Fibroblast of skin of right biceps (primary cell): ENCODE measurements at places on chromosomes 3 and 15.

DNA sequence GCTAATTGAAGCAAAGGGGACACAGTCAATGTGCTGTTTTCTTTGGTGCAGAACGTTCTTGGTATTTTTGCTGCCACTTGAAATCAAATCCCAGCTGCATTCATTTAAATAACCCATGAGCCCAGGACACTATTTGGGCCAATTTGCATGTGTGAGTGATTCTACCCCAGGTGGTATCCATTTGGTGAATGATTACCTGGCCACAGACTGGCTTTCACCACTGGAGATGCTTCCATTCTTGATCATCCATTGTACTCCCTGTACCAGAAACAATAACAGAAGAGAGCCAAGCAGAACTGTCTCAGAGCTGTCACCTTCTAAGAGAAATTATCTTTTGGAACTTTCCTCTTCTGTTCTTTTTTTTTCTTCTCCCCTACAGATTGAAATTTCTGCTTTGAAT, 139.7 kb upstream of the RARB start:
- no peak for DNase-seq

DNA sequence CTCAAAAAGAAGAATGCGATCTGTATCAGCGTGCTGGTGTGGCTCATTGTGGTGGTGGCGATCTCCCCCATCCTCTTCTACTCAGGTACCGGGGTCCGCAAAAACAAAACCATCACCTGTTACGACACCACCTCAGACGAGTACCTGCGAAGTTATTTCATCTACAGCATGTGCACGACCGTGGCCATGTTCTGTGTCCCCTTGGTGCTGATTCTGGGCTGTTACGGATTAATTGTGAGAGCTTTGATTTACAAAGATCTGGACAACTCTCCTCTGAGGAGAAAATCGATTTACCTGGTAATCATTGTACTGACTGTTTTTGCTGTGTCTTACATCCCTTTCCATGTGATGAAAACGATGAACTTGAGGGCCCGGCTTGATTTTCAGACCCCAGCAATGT, 1.3 kb downstream of the P2RY1 start:
- DNase-seq: no peak

DNA sequence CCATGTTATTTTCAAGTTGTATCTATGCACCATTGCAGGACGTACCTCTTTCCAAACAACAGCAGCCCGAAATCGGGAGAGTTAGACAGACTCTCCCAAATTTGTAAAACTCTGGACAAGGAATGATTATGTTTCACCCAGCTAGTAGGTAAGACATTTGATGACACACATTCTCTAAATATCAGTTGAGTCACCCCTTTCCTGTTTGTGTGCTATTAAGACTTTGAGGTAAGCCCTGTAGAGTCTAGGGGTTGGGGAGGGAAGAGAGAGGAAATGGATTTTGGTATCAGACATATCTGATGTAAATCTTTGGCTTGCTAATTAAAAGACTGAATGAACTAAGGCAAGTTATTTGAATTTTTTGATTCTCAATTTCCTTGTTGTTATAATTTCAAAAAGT, 999.0 kb downstream of the TUSC7 start:
- DNase-seq: peak; percentile 61

- DNase-seq: peak; percentile 61
Observed at GRCh38 chr3:136366289-136366688, 116.1 kb downstream of the PCCB start.

- no peak for DNase-seq
Observed at GRCh38 chr15:34953851-34954250, 15.7 kb downstream of the AQR start.

DNA sequence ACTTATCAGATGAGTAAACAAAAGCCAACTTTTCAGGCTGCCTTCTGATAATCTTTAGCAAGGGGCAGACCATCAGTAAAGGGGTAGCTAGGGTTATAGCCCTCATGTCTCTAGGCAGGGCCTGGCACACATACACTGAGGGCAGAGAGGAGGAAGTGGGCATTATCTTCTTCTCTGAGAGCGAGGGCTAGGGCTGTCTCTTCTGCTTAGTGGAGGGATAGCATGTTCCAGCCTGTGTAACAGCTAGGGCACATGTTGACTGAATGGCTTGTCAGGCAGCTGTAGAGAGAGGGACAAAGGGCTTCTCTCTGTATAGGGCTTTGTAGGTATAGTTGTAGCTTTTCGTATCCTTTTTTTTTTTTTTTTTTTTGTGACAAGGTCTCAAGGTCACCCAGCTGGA, 17.8 kb downstream of the CRTC3 start:
- no peak for DNase-seq

- no peak for DNase-seq
Observed at GRCh38 chr3:76324101-76324500, 538.8 kb upstream of the ZNF717 start.

GRCh38 chr3:7146529-7146928, 285.6 kb downstream of the GRM7 start:
- DNase-seq: no peak

DNA sequence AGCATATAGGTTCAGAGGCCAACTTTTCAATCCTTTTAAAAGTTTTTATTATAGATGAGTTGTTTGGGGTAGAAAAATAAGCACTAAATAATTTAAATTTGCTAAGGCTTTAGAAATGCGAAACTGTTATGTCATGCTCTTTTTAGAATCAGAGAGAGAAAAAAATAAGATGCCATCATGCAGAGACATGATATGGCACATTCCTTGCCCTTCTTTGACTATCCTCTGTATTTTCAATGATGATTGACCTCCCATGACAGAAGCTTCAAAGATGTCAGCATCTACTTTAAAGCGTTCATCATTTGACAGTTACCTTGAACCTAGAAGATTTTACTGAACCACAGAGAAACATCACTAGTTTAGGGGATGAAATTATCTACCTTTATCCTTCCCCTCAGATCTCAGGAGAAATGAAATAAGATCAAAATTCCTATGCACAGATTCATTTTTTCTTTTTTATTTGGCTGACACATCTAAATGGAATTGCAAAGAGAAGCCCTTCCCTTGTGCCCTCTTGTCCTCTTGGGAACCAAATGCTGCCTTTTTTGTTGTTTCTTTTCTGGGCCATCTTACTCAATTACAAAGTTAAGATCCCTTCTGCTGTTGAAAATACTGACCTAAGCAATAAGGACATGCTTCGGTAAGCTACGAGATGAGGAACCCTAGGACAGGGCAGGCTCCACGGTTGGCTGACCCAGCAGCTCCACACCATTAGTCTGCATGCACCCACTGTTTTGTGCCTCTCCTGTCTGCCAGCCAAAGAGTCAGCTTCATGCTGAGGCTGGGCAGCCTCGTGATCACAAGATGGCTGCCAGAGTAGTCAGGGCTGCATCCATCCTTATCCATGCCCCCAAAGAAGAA, 289.7 kb upstream of the TPM1 start:
- DNase-seq: peak; percentile 56

DNA sequence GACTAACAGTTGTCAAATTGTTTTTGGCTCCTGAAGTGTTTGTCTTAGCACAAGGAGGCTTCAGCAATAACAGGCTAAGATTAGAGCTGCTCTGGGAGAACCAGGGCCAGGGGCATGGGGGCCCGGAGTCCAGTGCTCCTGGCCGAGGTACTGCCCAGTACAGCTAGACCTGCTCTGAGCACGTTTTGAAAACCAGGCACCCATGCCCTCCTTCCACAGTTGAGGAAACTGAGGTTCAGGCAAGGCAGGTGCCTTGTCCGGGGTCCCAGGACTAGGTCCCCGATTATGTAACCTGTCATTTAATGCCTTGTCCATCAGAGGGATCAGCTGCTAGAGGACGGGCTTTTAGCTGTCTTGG, 19.2 kb downstream of the KBTBD13 start:
- no peak for DNase-seq

DNA sequence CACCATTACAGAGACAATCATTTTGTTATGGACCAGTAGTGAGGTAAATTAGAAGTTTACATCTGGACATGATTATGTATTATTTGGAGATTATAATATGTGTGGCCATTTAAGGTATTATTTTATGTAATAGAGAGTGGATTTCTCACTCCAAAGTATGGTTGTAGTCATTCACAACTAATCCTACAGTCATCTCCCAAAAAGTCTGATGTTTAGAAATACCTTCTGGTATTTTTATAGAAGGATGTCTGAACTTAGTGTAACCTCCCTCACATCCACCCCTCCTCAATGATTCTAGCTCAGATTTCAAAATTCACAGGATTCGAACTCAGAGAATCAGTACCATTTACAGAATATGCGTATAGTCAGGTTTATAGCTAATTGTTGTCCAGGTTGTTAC, 346.6 kb upstream of the MEIS2 start:
- peak; percentile 62 for DNase-seq

- DNase-seq: no peak
Observed at GRCh38 chr3:150317469-150317868, 90.6 kb upstream of the TSC22D2 start.

GRCh38 chr15:40893019-40893670, 1.1 kb upstream of the VPS18 start:
- DNase-seq: no peak

DNA sequence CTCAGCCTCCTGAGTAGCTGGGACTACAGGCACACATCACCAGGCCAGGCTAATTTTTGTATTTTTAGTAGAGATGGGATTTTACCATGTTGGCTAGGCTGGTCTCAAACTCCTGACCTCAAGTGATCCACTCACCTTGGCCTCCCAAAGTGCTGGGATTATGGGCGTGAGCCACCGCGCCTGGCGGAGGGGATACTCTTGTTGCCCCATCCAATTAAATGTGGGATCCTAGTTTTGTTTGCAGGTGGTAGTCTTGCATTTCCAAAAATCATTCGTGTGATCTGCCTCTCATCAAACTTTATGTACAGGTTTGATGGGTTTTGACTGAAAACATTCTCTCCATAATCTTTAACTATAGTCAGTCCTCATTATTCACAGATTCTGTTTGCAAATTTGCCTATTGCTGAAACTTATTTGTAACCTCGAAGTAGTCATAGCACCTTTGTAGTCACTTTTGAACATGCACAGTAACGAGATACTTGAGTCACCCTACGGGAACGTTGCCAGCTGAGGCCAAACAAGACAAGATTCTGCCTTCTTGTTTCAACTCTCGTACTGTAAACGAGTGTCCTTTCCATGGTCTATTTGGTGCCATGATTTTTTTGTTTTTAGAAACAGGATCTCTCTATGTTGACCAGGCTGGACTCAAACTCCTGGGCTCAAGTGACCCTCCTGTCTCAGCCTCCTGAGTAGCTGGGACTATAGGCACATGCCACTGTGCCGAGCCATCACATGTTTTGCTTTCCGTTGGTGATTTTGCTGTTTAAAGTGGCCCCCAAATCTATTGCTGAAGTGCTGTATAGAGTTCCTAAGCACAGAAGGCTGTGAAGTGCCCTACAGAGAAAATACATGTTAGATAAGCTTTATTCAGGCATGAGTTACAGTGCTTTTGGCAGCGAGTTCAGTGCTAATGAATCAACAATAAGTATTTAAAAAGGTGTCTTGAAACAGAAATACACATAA, 8.1 kb upstream of the MAPK6 start:
- peak; percentile 86 for DNase-seq

GRCh38 chr15:22224241-22224671, 143.9 kb downstream of the OR4M2 start:
- DNase-seq: no peak

GRCh38 chr3:30693470-30694120, 87.2 kb downstream of the TGFBR2 start:
- peak; percentile 74 for DNase-seq

DNA sequence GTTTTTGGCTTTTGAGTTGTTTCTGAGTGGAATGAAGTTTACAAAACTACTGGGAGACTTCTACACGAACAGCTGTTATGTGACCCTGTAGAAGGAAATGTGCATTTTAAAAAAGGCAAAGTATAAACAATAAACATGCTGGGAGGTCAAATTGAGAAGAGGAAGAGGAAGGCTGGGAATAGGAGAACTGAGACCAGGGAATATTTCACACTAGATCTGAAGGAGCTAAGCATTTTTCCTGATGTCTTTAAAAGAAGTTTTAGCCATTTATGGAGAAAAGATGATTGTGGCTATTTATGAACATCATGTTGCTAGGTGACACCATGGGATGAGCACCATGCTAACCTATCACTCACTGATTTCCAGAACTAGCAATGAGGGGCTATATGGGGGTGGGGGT, 76.3 kb upstream of the FAM98B start:
- DNase-seq: no peak

DNA sequence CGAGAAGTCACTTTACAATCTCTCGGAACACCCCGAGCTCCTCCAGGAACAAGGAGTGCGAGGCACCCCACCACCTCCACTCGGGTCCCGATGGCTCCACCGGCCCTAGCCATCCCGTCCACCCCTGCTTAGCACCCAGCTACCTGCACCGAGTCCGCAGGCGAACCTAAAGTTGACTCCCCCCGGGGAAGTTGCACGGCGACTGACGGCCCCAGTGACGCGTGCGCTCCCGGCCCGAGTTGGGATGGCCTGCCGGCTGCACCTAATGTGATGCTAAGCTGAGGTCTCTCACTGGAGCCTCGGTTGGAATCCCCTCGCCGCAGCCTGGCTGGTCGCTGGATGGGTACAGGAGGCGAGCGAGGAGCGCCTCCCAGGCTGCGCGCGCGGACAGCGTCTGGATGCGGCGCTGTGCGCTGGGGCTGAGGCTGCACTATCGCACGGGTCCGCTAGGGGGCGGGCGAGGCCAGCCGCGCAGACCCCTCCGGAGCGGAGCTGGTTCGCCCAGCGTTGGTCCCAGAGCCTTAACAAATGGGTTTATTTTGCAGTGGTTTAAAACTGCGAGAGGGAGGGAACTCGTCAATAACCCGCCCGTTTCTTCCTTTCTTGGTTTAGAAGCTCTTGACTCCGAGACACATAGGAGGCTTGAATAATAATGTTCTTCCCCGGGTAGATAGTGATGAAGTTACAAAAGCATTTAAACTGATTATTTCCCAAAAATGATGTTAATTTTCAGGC, at the start of gene OXTR:
Gene OXTR, minus strand, starts transcription at position 526 of the 735 bp plus-strand sequence. CDS start 1,426 bp downstream, outside the sequence.
- DNase-seq: peak; percentile 91

DNA sequence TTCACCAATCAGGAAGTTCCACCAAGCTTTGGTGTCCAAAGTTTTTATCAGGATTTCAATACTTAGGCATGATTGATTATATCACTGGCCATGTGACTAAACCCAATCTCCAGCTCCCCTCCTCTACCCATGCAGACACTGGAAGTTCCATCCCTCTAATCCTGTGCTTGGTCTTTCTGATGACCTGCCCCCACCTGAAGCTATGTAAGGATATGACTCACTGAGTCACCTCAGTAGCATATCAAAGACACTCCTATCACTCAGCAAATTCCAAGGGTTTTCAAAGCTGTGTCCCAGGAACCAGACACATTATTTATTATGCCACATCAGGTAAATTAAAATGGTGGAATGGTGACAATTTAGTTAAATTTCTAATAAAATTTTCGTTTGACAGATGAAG, 158.9 kb downstream of the TAFA4 start:
- no peak for DNase-seq
